ENCODE measurements at places on chromosomes 7 and 10. TPM values are rescaled to one million over a fixed set of nuclear protein-coding genes. Genes with fewer than 3 reads are reported as not detected.

Gene PRKCQ
- polyA plus RNA-seq = 16.5 TPM

Gene CTAGE15
- polyA plus RNA-seq = 0.73 TPM

Gene VWDE
- polyA plus RNA-seq = 8.7 TPM

Gene LIPN
- not detected for polyA plus RNA-seq

Gene ZSWIM8
- 116 TPM for polyA plus RNA-seq

Gene FRMPD2
- polyA plus RNA-seq = 0.63 TPM

GRCh38 chr10:122655524-122656307, 43.9 kb downstream of the C10orf120 start:
- no peak for DNase-seq

DNA sequence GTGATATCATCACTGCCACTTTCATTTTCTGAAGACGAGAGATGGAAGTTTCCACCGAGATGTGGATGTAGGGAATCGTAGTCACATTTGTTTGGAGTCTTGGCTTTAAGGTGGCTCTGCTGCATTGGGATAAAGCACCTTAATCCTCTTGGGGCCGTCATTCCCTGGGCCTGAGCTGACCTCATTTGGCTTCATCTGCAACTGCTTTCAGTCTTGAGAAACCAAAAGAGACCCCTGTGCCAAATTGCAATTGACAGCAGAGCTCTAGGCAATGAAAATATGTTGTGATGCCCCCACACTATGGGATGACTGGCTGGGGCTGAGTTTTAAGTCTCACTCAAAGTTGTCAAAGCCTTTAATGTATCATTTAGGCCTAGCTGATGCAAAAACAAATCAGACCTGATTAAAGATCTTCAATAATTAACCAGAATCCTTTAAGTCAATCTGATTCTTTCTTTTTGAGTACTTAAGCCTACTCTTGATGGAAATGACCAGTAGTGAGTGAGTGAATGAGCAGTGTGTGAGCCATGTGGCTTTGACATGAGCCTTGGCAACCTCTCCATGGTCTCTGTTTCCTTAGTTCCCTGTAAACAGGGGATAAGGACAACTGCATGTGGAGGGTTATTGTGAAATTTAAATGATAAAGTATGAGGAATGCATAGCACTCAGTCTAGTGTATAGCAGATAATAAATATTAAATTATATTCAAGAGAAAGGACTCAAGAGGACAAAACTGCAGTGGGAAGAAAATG, 155.0 kb downstream of the BMPER start:
- no peak for DNase-seq

- DNase-seq = no peak
Observed at GRCh38 chr7:150313367-150313809, 9.8 kb upstream of the LRRC61 start.

- no peak for DNase-seq
Observed at GRCh38 chr10:3068968-3069737, 1.8 kb downstream of the PFKP start.

- DNase-seq = no peak
Observed at GRCh38 chr7:30479202-30480120, 877 bp upstream of the NOD1 start.

DNA sequence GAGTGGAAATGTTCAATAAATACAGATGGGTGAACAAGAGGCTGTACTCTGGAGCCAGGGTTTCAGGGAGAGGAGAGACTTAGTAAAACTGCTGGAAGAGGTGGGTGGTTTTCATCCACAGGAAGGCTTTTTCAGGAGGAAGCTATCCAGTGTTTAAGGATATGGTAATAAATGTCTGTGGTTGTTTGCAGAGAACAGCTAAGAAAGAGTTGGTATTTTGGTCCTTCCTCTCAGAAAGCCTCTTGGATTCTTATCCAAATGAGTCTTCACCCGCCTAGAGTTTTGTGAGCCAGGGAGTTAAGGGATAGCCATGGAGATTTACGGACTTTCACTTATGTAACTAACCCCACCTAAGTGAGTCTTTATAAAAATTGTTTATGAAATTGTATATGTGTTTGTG, 95.7 kb downstream of the GNAI1 start:
- no peak for DNase-seq

- DNase-seq = no peak
Observed at GRCh38 chr7:152865011-152865410, 105.5 kb downstream of the ACTR3B start.

GRCh38 chr10:110696436-110696835, 52.3 kb downstream of the RBM20 start:
- DNase-seq = no peak

DNA sequence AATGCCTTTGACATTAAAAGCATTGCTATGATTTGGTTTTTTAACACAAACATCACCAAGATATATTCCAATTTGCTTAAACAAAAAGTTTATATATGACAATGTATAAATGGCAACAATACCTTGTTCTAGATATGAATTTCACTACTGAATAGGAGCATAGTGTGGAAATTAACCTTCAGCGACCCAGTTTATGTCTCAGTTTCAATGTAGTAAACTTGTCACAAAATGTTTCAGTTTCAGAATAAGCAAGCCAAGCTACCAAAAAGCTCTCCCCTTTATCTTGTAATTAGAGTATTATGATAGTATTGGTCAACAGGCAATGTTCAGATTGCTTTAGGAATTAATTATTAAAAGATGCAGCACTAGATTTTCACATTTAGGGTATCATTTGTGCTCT, 99.6 kb upstream of the PCDH15 start:
- DNase-seq = no peak

GRCh38 chr10:133456041-133456951, 2.6 kb downstream of the SCART1 start:
- DNase-seq = no peak

DNA sequence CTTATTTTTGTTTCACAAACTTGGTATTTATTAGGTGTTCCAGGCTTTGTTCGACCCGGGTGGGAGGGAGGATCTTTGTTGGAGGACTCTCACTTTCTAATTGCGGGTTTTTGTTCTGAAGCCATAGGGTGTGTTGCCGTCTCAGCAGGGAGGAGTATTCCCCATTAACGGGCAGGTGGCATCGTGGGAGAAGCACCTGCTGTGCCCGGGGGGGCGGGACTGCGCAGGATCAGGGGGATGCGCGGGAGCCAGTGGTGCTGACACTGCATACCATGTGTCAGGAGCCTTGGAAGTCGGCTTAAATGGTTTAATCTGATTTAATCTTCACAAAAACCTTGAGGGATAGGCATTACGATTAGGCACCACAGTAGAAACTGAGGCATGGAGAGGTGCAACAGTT, 113.0 kb downstream of the MGMT start:
- DNase-seq = no peak

DNA sequence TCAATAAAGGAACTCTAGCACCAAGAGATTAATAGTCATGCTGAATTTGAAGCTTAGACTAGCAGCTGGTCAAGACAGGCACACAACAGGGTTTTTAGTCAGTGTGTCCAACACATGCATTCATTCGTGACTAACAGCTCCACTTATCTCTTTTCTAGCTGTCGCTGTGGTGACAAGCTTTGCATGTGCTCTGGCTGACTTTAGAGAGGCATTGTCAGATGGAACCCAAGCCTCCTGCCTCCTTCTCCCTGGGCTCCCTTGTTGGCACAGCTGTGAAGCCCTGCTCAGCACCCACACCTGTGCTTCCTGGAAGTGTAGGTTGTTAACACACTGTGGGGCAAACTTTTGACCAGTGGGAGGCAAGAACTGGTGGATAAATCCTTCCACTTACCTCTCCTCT, 9.8 kb upstream of the AGK start:
- no peak for DNase-seq

Data from left kidney (tissue), 8 donors.